ENCODE measurements at places on chromosomes 4 and X.

DNA sequence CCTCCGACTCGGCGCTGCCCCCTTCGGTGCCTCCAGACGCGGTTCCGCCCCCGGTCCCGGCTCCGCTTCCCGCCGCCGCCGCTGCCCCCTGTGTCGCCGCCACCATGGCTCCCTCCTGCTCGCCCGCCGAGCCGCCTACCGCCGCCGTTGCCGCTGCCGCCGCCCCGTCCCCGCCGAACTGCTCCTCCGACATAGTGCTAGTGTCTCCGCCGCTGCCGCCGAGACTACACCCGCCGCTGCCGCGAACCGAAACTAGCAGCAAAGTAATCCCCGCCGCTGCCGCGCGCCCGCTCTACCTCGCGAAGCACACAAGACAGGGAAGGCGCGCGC lies 340 bp downstream of the HNRNPD start:
- DNase-seq: peak; percentile 16

- DNase-seq: no peak
Measured at GRCh38 chr4:152591876-152592275, 56.0 kb upstream of the FBXW7 start.

DNA sequence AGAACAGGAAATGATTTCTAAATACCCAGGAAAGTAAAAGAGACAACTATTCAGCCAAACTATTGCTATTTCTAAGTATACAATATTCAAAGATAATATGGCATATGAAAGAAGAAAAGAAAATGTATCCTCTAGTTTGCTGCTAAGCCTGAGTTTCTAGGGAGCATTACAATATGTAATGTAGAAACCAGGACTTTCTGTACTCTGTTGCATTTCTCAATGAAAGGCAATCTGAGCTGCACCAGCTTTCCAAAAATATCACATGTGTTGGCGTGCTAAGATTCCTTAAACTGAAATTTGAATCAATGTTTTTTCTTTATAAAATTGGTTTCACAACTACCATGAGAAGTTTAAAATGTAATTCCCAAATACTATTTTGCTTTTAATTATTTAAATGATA lies 129.6 kb downstream of the ANK2 start:
- no peak for DNase-seq

DNA sequence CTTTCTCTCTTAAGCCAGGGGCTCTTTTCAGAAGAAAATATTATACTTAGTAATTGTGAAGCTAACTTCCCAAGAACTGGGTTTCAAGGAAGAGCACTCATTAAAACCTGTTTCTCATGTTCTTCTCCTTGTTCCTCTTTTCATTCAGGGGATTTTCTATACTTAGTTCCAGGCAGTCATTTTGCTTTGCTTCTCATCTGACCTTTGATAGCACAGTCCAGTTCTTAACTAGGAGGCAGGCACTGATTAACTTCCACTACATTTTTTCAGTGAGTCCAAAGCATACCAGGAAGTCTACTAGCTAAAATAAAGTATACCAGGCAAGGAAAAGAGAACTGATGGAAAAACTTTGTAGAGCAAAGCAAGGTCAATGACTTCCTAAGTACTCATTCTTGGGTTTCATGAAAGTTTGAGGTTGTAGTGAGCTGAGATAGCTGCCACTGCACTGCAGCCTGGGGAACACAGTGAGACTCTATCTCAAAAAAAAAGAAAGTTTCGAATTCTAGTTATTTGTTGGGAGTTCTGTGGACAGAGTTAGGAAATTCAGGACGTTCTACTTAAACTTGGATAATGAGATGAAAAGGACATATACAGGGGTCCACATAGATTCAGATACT lies 190.1 kb upstream of the HS3ST1 start:
- DNase-seq: no peak

GRCh38 chr4:169632896-169633295 lies 12.5 kb downstream of the CLCN3 start:
- DNase-seq: no peak

DNA sequence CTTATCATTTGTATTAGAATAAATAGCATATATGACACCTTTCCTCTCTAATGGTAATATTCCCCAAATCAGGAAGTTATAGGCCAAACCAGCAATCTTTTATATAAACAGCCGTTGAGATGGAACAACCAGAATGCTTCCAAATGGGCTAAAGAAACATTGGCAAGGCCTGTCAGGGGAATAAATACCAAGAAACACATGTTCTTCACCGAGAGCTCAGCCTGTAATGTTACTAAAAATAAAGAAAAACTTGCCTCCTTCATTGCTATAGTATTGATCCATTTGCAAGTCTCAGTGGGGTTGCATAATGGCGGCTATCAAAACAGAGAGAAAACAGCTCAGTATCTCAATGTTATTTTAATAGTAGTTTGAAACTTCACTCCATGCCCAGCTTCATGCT lies 104.9 kb downstream of the FAM13A start:
- no peak for DNase-seq

GRCh38 chrX:40945361-40945713 lies 139.9 kb upstream of the USP9X start:
- peak; percentile 35 for DNase-seq

GRCh38 chrX:84415140-84415539 lies 87.1 kb downstream of the HDX start:
- no peak for DNase-seq

DNA sequence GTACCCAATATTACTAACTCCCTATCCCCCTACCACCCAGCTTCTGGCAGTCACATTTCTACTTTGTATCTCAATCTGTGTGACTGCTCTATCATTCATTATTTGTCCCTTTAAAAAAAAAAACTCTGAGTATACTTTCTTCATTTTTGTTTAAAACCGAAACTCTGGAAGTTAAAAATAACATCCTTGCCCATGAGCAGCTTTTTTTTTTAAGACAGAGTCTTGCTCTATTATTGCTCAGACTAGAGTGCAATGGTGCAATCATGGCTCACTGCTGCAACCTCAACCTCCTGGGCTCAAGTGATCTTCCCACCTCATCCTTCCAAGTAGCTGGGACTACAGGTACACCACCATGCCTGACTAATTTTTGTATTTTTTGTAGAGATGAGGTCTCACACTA lies 15.8 kb downstream of the UBE2K start:
- DNase-seq: no peak
